SJCRH30 (cell line): ENCODE measurements at places on chromosomes 6 and 20. TPM values are rescaled to one million over a fixed set of nuclear protein-coding genes. Genes with fewer than 3 reads are reported as not detected.

DNA sequence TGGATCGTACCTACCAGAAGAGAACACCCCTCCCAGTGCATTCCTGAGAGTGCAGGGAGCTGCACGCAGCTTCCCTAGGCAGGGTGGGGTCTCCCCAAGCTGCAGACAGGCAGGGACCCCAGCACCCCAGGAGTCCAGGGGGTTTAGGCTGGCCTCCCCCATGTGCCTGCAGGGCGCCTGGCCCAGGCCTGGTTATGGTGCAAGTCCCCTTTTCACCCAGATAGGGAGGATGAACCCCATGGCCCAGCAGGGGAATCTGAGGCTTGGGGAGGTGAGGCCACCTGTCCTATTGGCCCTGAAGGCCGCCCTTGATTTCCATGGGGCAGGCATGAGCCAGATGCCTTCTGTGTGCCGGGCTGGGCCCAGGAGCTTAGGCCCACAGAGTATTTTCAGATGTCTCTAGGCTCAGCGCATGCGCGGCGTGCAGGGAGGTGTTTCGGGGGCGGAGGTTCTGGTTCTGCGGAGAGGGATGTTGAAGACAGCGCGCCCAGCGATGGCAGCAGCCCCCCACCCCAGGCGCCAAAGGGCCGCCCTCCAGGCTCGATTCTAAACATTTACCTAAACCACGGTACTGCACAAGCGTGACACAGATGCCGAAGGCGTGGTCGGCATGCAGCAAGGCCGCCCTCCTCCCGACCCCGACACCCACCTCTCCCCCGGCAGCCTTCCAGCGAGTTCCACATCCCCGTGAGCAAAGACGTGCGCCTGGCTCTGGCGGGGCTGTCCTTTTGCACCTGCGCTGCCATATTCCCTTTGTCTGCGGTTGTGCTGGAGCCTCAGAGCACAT is 29.4 kb downstream of the COL20A1 start:
- H3K4me1 ChIP-seq: no peaks in the 10 kb centered on the region
- no peak overlapping the region for H3K4me3 ChIP-seq

- H3K4me1 ChIP-seq: no peaks in the 10 kb centered on the region
- H3K27me3 ChIP-seq: no peaks in the 10 kb centered on the region
- DNase-seq: peak; percentile 8
- no peak overlapping the region for H3K4me3 ChIP-seq
- H3K36me3 ChIP-seq: no peaks in the 10 kb centered on the region
These were observed 50.4 kb downstream of the HMGCLL1 start for GRCh38 chr6:55528624-55529023.

GRCh38 chr6:53432318-53433161 is 83.8 kb upstream of the ELOVL5 start:
- peaks cover 5% of the 10 kb centered on the region; the same call in 1 of the 2 replicates for H3K4me1 ChIP-seq
- no peak overlapping the region for H3K27ac ChIP-seq
- peak; percentile 26 for DNase-seq
- no peak overlapping the region for H3K4me3 ChIP-seq
- H3K27me3 ChIP-seq: no peaks in the 10 kb centered on the region

GRCh38 chr6:168098431-168098861 is 19.4 kb upstream of the FRMD1 start:
- no peaks in the 10 kb centered on the region for H3K4me1 ChIP-seq
- H3K4me3 ChIP-seq: no peak overlapping the region
- no peak for DNase-seq
- H3K36me3 ChIP-seq: no peaks in the 10 kb centered on the region

DNA sequence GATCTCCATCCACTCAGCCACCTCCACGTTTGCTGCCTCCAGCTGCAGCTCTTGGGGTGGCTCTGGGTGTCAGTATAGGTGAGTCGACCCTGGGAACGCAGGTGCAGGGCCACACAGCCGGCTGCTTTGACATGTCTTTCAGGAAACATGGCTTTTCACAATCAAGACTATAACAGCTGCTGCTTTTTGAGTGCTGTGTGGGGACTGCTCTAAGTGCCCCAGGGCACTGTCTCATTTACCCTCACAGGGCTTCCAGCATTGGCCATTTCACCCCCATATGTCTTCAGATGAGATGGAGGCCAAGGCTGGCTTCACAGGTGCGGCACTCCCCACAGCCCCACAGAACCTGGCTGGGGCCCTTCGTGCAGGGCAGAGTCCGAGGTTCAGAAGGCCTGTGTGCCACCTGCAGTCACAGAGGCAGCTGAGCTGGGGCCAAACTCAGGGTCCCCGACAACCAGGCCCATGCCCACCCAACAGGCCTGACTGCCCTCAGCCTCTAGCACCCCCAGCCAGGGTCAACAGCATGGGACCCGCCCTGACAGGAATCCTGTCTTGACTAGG is 14.9 kb upstream of the CST7 start:
- no peak for DNase-seq
- H3K36me3 ChIP-seq: no peaks in the 10 kb centered on the region
- H3K4me1 ChIP-seq: no peaks in the 10 kb centered on the region
- H3K27ac ChIP-seq: no peak overlapping the region
- no peak overlapping the region for H3K4me3 ChIP-seq

DNA sequence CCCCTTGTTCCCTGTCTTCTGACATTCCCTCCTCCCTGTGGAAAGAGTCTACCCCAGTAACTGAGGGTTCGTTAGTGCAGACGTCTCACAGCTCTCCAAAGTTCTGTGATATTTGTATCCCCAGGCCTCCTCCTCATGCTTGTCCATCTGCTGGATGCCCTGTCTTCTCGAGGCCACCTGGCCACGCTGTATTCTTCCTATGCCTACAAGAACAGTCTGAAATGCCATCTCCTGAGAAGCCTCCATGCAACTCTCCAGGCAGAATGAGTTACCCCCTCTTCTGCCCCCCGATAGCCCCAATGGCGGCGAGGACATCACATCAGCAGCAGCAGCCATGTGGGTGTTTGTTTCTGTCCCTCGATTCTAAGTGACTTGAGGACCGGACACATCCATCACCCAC is 9.3 kb downstream of the ULBP2 start:
- H3K4me3 ChIP-seq: no peak overlapping the region
- no peak for DNase-seq
- no peak overlapping the region for H3K27ac ChIP-seq

- no peaks in the 10 kb centered on the region for H3K4me1 ChIP-seq
- no peak overlapping the region for H3K27ac ChIP-seq
- no peaks in the 10 kb centered on the region for H3K27me3 ChIP-seq
- no peak overlapping the region for H3K4me3 ChIP-seq
- H3K36me3 ChIP-seq: no peaks in the 10 kb centered on the region
- no peak for DNase-seq
These were observed 1158.7 kb upstream of the EYS start for GRCh38 chr6:66865771-66866170.

GRCh38 chr6:155452576-155452975 is 3.1 kb downstream of the NOX3 start:
- no peaks in the 10 kb centered on the region for H3K4me1 ChIP-seq
- no peaks in the 10 kb centered on the region for H3K36me3 ChIP-seq
- no peak overlapping the region for H3K4me3 ChIP-seq
- no peaks in the 10 kb centered on the region for H3K27me3 ChIP-seq
- DNase-seq: no peak

Gene SDCBP2
- total RNA-seq: 0.71 TPM in 2 replicates

Gene C20orf141
- total RNA-seq: not detected in 2 replicates

Gene TBC1D32
- 9.4 and 10.4 TPM in 2 replicates for total RNA-seq
